ENCODE measurements at places on chromosomes 12 and 14.

- no peak for ATAC-seq
These were observed at the start of gene LRCOL1 for GRCh38 chr12:132610051-132610759. TSS of gene LRCOL1 (minus strand) at chr12:132610582. CDS start at chr12:132606251, 4,331 bp downstream.

DNA sequence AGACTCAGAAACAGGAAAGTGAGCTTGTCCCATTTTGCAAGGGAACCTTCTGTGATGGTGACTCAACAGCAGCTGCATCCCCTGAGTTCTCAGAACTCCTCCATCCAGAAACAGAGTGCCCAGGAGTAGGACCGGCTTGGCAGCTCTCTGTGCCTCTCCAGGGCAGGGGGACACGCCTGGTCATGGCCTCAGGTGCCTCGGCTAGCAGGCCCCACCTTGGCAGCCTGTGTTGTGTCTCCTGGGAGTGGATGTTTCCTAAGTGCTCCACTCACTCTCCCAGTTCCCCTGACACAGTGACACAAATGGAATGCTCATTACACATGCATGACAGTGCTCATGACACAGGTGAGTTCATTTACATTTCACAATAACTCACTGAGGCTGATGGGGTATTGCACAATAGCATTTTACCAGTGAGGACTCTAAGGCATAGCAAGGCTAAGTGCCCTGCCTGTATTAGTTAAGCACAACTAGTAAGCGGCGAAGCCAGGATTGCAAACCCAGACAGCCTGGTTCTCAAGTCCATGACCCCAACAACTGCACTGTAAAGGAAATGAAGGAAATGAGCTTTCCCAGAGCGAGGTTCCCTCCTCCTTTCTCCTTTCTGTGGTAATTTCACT is 47.4 kb downstream of the CALM1 start:
- peak; percentile 30 for ATAC-seq

DNA sequence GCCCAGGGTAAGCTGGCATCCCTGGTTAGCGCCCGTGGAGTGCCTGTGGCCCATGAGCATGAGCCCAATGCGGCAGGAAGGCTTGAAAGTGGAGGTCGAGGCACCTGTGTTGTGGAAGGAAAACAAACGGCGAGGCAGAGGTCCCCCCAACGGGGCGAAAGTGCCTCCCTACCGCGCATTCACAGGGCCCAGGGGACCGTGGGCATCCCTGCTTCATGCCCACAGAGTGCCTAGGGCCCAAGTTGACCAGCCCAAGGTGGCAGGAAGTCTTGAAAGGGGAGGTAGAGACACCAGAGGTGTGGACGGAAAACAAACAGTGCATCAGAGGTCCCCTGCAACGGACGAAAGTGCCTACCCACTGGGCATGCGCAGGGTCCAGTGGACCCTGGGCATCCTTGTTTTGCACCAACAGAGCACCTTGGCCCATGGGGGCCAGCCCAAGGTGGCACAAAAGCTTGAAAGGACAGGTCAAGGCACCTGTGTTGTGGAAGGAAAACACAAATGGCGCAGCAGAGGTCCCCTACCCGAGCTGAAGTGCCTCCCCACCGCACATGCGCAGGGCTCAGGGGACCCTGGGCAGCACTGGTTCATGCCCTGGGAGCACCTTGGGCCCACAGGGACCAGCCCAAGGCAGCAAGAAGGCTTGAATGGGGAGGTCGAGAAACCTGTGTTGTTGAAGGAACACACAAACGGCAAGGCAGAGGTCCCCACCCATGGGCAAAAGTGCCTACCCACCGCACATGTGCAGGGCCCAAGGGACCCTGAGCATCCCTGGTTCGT is 377.5 kb downstream of the ALG10 start:
- ATAC-seq: no peak

GRCh38 chr14:21382886-21383847 is 652 bp downstream of the SUPT16H start:
- ATAC-seq: peak; percentile 37

DNA sequence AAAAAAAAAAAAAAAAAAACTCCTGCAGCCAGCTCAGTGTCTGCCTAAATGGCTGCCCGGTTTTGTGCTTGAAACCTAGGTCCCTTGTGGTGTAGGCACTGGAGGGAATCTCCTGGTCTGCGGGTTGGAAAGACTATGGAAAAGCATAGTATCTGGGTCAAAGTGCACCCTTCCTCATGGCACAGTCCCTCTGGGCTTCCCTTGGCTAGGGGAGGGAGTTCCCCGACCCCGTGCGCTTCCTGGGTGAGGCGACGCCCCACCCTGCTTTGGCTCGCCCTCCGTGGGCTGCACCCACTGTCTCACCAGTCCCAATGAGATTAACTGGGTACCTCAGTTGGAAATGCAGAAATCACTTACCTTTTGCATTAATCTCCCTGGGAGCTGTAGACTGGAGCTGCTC is 14.3 kb downstream of the PTCSC3 start:
- no peak for ATAC-seq

GRCh38 chr14:31933716-31934115 is 143.4 kb upstream of the ARHGAP5 start:
- ATAC-seq: no peak

DNA sequence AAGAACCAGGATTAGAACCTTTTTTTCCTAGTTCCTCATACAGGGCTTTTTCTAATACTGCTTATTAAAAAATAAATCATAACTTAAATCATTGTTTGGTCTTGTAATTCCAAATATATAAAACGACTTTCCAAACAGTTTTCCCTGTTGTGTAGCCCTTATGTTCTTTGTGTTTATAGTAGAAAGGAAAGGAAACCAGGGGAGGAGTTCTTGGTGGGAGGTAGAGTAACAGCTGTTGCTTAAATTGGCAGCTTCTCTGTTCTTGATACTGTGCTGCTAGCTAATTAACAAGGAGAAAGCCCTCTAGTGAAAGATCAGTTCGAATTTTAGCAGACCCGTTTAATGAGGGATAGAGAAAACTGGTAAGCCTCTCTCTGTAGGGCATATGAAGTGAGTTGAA is 15.0 kb downstream of the SRP54 start:
- ATAC-seq: no peak

DNA sequence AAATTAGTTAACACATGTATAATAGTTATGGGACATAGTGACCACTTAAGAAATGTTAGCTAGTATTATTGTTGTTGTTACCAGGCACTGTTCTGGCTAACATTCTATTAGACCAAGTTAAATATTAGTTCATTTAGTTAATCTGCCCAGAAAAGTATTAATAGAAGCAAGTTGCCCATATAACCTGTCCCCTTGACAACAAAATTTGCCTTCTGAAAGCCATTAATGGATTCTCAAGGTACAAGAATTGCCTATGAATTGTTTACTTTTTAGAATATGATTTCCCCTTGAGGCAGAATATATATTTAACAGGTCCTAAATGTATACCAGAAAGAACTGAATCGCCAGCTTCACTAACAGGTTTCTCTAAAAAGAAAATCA is 167.3 kb upstream of the TMCC3 start:
- ATAC-seq: no peak

DNA sequence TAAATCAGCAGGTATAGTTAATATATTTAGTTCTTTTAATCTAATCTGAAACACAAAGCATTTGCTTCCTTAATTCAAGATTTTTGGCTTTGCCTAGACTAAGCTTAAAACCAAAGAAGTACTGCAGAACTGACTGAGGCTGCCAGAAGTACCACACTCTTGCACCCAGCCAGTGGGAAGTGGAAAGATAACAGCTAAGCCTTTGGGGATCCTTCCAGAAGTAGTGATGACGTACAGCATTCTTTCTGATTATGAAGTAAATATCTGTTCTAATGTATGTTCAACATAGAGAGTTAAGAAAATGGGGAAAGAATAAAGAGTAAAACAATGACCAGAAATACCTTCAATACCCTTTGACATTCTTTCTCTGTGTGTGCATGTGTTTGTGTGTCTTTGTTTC is 19.3 kb downstream of the NTF3 start:
- no peak for ATAC-seq

- no peak for ATAC-seq
These were observed 29.9 kb downstream of the ANO4 start for GRCh38 chr12:100824476-100824875.

- ATAC-seq: no peak
These were observed 3.5 kb upstream of the CEP128 start for GRCh38 chr14:80944861-80945617.

DNA sequence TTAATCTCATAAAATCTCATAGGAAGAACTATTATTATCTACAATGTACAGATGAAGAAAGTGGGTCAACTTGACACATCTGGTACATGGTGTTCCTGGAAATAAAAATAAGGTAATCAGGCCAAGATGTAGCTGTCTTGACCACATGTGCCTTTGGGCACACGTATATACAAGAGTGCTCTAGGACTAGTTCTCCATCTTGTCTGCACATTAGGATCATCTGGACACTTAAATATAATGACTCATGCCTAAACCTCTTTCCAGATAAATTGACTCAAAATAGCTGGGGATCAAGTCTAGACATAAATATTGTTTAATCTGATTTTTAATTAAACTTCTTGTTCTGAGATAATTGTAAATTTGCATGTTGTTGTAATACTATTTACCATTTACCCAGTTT is 182.6 kb downstream of the CNTN1 start:
- ATAC-seq: no peak

- ATAC-seq: no peak
These were observed 369.0 kb downstream of the ATP23 start for GRCh38 chr12:58310368-58310767.

DNA sequence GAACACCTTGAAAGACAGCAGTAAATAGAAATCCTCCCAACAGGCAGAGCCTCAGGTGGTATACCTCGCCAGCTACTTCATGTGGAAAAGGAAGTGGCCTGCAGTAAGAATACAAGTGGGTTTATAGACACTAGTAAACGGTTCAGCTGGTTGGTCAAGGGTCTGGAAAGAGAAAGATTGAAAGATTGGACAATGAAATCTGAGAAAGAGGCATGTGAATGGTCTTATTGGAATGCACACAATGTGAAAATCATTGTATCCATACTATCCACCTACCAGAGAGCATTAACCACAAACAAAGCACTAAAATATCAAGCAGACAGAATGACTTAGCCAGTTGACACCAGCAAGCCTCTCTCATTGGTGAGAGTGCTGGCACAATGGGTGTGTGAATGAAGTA is 98.2 kb downstream of the SSPN start:
- no peak for ATAC-seq

DNA sequence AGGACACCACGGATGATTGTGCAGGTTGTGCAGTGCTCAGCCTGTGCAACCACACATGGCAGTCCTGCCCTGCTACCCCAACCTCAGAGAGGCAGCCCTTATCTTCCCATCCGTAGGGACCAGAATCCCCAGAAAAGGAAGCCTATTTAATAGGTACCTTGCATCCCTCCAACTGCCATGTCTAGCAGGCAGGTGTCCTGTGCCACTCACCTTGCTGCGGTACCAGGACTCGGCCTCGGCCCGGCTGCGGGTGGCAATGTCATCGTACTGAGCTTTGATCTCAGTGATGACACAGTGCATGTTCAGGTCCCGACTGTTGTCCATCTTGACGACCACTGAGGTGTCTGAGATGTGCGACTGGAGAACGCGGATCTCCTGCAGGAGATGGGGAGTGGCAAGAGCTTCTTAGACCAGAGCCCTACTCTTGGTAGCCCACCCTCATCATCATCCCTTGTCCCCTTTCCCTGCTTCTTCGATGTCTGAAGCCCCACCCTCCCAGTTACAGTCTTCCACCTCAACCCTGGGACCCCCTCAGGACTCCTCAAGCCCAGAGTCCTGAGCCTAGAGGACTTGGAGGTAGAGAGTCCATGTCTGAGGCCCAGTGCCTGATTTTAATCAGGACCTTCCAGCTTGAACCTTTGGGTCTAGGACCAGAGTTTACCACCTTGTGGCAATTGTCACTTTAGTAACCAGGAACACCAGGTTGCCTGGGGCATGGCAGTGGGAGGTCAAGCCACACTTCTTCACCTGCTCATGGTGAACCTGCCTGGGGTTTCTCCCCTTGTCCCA is 20.5 kb downstream of the KRT7 start:
- no peak for ATAC-seq

GRCh38 chr12:88693837-88694445 is 113.7 kb upstream of the KITLG start:
- ATAC-seq: no peak

DNA sequence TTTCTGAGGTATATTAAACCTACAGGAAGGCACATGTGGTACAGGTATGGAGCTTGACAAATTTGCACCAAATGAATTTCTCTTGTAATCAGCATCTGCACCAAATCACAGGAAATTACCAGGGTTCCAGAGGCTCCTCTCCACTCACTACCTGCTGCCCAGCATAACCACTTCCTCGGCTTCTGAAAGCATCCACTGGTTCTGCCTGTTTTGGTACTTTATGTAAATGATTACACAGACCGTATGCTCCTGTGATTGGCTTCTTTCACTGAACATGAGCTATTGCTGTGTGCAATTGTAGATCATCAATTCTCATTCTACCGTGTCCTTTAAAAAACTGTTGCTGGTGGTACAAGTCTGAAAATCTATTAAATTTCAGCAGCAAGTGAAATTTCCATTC is 522.1 kb downstream of the TMEM132D start:
- ATAC-seq: no peak

- ATAC-seq: no peak
These were observed 91.1 kb downstream of the USP15 start for GRCh38 chr12:62351326-62351725.

GRCh38 chr12:89195470-89195869 is 156.8 kb downstream of the DUSP6 start:
- no peak for ATAC-seq

DNA sequence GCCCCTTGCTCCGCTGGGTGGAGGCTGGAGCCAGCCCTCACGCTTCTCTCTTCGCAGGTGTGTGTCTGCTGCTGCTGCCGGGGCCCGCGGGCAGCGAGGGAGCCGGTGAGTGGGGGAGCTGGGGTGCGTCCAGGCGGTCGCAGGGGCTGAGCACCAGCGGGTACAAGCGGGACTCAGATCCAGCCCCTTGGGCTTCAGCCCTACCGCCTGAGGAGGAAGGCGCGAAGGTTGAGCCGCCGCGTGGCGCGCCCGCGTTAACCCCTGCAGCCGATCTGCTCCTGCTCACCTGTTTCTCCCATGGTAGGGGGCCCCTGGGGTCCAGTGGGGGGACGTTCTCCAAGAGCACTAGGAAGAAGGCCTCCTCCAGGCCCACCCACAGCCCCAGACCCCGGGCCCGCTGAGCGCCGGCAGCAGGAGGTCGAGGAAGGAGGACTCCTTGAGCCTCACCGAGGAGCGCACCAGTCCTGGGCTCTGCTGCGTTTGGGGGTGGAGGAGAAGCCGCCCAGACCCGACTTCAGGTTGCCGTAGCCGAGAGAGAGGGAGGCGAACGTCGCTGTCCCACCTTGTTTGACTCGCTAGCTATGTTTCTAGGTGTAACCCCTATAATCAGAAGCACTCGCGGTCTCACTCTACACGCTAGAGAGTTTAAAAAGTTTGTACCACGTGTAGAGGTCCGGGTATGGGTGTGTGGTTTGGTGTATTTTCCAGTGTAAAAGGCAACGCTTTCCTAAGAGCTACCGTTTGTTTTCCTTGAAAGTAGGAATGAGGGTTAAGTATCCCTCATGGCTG is 834 bp downstream of the COCH start:
- ATAC-seq: peak; percentile 21

- no peak for ATAC-seq
These were observed 75.9 kb upstream of the FBRSL1 start for GRCh38 chr12:132413931-132414588.

DNA sequence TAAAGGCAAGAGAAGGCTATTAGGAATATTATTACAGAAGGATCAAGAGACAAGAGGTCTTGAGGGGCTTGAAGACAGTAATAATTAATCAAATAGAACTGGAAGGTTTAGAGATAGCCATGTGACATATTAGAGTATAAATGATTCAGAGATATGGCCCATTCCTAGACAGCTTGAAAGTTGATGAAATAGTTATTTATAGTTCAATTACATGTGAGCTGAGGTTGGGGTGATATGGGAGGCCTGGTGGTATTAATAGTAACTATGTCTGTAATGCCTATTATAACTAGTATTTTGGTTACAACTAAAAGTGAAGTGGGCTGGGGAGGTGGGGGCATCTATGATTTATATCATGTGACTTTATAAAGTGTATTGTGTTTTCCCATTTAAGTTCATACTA is 14.1 kb upstream of the MIS18BP1 start:
- no peak for ATAC-seq

All from activated CD4-positive, CD25-positive, alpha-beta regulatory T cell treated with anti-CD3 and anti-CD28 coated beads, Interleukin-2, amount 50 U/mL, for 24 hours (primary cell).